ENCODE measurements at places on chromosomes 1 and 21. TPM values are rescaled to one million over a fixed set of nuclear protein-coding genes. Genes with fewer than 3 reads are reported as not detected.
A peak's percentile ranks its signal among the peaks of the same experiment; 100 is the strongest.

Gene LRRC71
- total RNA-seq = not detected

GRCh38 chr1:48746906-48747305 is 29.8 kb downstream of the BEND5 start:
- H3K4me3 ChIP-seq = no peak overlapping the region
- no peaks in the 10 kb centered on the region for H3K4me1 ChIP-seq
- no peaks in the 10 kb centered on the region for H3K36me3 ChIP-seq
- no peak overlapping the region for H3K27ac ChIP-seq
- H3K27me3 ChIP-seq = no peaks in the 10 kb centered on the region
- no peak for DNase-seq

DNA sequence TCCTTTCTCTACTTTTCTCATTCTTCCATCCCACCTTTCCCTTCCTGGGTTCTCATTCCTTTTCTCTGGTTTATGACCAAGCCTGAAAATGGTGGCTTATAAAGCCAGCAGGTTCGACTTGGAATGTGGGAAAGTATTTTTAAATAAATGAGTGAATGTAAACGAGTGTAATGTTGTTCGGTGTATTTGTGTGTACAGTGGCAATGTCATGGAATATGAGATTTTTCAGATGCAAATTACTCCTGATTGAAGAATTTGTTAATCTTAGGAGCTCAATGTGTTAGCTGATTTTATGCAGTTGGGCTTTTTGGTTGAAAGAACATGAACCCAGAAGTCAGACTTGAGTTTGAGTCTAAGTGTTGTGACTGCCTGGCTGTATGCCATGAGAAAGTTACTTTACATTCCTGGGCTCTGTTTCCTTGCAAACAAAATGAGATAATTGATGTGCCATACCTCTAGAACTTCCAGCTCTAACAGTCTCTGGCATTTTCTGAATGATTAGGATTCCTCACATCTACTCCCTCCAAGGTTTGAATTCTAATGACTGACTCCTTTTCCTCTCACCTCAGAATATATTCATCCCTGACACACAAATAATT is 6.6 kb downstream of the SGIP1 start:
- DNase-seq = no peak
- no peak overlapping the region for H3K27ac ChIP-seq
- H3K4me1 ChIP-seq = no peaks in the 10 kb centered on the region
- no peak overlapping the region for H3K4me3 ChIP-seq
- no peaks in the 10 kb centered on the region for H3K27me3 ChIP-seq

- H3K4me3 ChIP-seq = peak overlapping the region; percentile 85
- DNase-seq = no peak
- peak overlapping the region; percentile 92 for H3K27ac ChIP-seq
- peaks cover 75% of the 10 kb centered on the region for H3K4me1 ChIP-seq
Observed at GRCh38 chr1:36157973-36158826, 2.2 kb downstream of the MAP7D1 start.

- peaks cover 5% of the 10 kb centered on the region for H3K4me1 ChIP-seq
- H3K27me3 ChIP-seq = no peaks in the 10 kb centered on the region
- no peak overlapping the region for H3K4me3 ChIP-seq
- H3K27ac ChIP-seq = no peak overlapping the region
- no peak for DNase-seq
- peaks cover 18% of the 10 kb centered on the region for H3K36me3 ChIP-seq
Observed at GRCh38 chr1:8350914-8351684, 33.2 kb downstream of the SLC45A1 start.

Gene TPTE
- total RNA-seq = not detected

Gene CNST
- total RNA-seq = 31.3 TPM

- H3K4me3 ChIP-seq = no peak overlapping the region
- DNase-seq = no peak
- H3K4me1 ChIP-seq = peaks cover 7% of the 10 kb centered on the region
- H3K27ac ChIP-seq = no peak overlapping the region
- H3K27me3 ChIP-seq = no peaks in the 10 kb centered on the region
Observed at GRCh38 chr1:155093911-155094621, 15.4 kb downstream of the EFNA3 start.

DNA sequence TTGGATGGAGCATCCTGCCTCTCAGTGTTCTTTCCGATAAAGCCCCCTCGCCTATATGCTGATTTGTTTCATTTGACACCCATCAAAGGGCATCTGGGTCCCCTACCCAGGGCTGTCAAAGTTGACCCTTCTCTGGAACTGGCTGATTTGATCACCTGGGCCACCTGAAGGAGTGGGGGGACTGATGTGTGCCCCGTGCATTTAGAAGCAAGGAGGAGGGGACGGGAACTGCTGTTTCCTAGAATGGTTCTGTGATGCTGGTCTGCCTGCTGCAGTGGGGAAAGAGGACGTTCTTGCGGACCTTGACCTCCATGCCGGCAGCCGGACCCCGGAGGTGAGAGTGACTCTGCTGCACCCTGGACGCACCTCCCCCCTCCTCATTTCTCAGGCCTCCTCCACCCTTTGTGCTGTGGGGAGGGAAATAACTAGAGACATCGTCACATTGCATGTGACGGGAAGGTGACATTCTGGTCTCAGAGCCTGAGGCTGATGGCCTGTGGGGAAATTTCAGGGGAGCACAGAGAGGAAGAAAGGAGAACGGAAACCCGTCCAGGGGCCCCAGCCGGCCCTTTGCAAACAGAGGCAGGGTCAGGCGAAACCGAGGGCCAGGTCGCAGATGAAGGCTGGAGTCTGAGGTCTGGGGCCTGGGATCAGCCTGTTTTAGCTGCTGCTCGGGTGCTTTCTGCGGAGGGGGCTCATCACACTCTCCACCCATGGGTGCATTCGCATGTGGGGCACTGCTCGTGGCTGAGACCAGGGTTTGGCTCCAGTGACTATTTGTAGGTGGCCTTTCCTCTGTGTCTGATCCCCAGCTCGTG is 25.7 kb downstream of the CRYAA start:
- H3K4me1 ChIP-seq = no peaks in the 10 kb centered on the region
- DNase-seq = no peak
- no peaks in the 10 kb centered on the region for H3K36me3 ChIP-seq
- H3K27ac ChIP-seq = no peak overlapping the region
- no peaks in the 10 kb centered on the region for H3K27me3 ChIP-seq

DNA sequence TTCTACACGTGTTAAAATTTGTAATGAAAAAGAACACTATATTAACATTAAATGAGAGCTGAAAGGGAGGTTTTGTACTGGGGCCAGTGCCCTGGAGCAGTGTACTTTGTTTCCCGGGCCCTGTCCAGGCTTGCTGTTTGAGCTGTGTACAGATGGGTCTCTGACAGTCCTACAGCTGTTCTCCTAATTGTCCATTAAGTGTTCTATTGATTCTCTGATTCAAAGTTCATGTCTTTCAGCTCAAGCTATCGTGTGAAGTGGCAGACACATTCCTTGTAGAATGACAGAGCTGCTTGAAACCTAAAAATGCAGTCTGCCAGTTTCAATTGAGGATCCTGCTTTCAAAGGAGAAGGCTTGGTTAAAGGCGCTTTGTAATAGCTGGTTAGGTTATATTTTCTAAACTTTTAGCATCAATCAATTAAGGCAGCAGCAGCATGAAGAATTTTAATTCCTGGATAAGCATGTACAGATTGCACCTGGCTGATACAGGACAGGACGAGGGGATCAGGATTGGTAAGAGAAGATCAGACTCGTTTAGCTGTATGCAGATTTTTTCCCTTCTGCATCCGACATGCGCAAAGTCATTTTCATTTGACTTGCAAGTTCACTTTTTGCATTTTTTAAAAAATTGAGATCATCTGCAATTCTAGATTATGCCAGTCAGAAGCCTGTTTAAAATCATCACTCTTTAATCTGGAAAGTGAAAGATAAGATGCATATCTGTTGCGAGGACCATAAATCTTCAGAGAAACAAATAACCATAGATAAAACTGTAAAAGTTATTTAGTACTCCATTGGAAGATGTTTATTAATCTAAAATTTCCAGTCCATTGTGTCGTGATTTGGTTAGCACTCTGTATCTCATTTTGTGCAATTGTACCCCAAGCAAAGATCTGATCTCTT is 98.5 kb downstream of the ATG4C start:
- H3K4me1 ChIP-seq = no peaks in the 10 kb centered on the region
- no peak overlapping the region for H3K4me3 ChIP-seq
- H3K27me3 ChIP-seq = no peaks in the 10 kb centered on the region
- no peaks in the 10 kb centered on the region for H3K36me3 ChIP-seq
- DNase-seq = no peak
- no peak overlapping the region for H3K27ac ChIP-seq

Gene ROR1
- not detected for total RNA-seq

Gene ECM1
- 1.3 TPM for total RNA-seq

DNA sequence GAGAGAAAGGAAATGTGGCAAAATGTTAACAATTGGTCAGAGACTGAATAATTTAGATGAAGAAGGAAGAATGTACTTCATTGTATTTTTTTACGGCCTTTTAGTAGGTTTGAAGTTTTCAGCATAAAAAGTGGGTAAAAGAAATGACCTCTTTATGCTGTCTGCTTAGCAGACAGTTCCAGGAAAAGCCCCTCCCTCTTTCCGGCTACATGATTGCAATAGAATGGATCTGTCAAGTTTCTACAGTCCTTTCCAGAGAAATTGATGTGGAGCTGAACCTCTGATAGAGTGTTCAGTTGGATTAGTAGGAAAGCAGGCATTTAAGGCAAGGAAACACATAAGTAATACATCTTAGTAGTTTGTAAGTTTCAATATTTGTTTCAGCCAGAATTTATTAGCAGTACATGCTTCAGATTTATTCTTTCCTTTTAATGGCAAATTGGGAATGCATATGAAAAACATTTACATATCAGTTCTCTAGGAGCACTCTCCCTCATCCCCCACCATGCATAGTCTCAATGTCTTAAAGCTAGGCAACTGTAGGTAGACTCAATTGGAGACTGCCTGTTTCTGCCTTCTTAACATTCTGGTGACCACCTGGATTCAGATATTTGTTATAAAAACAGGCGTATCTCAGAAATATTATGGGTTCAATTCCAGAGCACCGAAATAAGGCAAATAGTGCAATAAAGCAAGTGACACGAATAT is 36.4 kb downstream of the HS2ST1 start:
- no peak overlapping the region for H3K4me3 ChIP-seq
- H3K4me1 ChIP-seq = no peaks in the 10 kb centered on the region
- H3K27ac ChIP-seq = no peak overlapping the region

- peaks cover 5% of the 10 kb centered on the region for H3K36me3 ChIP-seq
- DNase-seq = no peak
- H3K4me3 ChIP-seq = peak overlapping the region; percentile 62
- H3K4me1 ChIP-seq = peaks cover 98% of the 10 kb centered on the region
- H3K27ac ChIP-seq = peak overlapping the region; percentile 72
Observed at GRCh38 chr1:226676381-226676780, 62.7 kb downstream of the ITPKB start.

- no peak for DNase-seq
- H3K27ac ChIP-seq = no peak overlapping the region
- peaks cover 22% of the 10 kb centered on the region for H3K4me1 ChIP-seq
- no peak overlapping the region for H3K4me3 ChIP-seq
- H3K27me3 ChIP-seq = no peaks in the 10 kb centered on the region
Observed at GRCh38 chr1:14970799-14971141, 182.8 kb upstream of the TMEM51 start.

Gene FOXD2
- total RNA-seq = 0.18 TPM

- H3K27ac ChIP-seq = no peak overlapping the region
- H3K4me1 ChIP-seq = no peaks in the 10 kb centered on the region
Observed at GRCh38 chr1:28341591-28341990, 12.8 kb downstream of the MED18 start.

DNA sequence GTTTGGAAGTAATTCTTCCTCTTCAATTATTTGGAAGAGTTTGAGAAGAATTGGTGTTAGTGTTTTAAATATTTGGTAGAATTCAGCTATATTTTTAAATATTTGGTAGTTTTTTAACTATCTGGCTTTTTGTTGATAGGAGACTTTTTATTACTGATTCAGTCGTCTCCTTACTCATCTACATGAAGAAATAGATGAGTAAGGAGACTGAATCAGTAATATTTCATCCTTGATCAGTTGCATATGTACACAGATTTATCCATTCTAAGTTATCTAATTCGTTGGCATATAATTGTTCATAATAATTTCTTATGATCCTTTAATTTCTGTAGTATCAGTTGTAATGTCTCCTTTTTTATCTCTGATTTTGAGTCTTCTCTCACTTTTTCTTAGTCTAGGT is 224.1 kb downstream of the GPR52 start:
- no peak overlapping the region for H3K4me3 ChIP-seq
- no peak overlapping the region for H3K27ac ChIP-seq
- no peaks in the 10 kb centered on the region for H3K4me1 ChIP-seq
- no peak for DNase-seq

Gene HSD3B1
- not detected for total RNA-seq

GRCh38 chr1:9106286-9106685 is 22.6 kb downstream of the GPR157 start:
- H3K27me3 ChIP-seq = no peaks in the 10 kb centered on the region
- H3K27ac ChIP-seq = no peak overlapping the region
- no peaks in the 10 kb centered on the region for H3K4me1 ChIP-seq

Gene LAPTM5
- total RNA-seq = 206 TPM

Gene TSNAX
- total RNA-seq = 49.8 TPM

Gene PLA2G5
- total RNA-seq = not detected

Gene LIN28A
- total RNA-seq = not detected

DNA sequence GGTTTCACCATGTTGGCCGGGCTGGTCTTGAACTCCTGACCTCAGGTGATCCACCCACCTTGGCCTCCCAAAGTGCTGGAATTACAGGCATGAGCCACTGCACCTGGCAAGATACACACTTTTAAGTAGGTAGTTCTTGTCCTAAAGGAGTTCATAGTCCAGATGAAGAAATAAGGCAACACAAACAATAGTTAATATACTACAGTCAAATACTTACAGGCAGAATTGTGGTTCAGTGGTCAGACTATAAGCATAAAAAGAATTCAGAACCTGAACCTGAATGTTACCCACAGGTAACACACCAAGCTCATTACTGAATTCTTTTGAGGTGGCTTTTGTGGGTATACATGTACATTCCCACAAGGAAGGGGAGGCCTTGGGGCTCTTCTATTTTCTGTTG is 1.8 kb downstream of the SDHB start:
- H3K27me3 ChIP-seq = no peaks in the 10 kb centered on the region
- H3K36me3 ChIP-seq = no peaks in the 10 kb centered on the region
- no peak overlapping the region for H3K27ac ChIP-seq
- H3K4me3 ChIP-seq = no peak overlapping the region

DNA sequence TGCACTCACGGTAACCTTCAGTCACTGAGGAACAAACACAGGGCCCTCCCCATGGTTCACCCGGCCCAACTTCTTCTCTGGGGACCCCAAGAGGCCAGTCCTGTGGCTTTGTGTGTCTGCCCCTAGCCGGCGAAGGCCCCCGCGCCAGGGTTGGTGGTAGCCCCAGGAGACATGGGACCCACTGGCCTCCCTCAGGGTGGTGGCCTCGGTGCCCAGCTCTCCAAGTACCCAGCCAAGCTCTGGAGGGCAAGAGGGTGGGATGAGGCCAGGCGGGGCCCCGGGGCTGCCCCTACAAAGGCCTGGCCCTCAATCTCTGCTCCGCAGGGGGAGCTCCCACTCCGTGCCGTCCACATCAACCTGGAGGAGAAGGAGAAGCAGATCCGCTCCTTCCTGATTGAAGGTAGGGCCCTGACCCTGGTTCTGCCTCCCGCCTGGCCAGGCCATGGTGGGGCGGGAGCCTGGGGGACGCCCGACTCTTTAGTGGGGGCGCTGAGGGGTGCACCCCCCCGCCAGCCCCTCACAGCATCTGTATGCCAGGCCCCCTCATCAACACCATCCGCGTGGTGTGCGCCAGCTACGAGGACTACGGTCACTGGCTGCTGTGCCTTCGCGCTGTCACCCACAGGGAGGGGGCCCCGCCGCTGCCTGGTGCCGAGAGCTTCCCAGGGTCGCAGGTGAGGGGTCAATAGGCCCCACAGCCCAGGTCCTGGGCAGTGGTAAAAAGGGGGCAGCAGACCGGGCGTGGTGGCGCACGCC is 5.6 kb downstream of the PLEKHN1 start:
- H3K27me3 ChIP-seq = peaks cover 6% of the 10 kb centered on the region
- no peaks in the 10 kb centered on the region for H3K36me3 ChIP-seq
- peaks cover 10% of the 10 kb centered on the region for H3K4me1 ChIP-seq
- no peak overlapping the region for H3K4me3 ChIP-seq
- H3K27ac ChIP-seq = no peak overlapping the region
